ENCODE measurements at places on chromosomes 7 and 10. TPM values are rescaled to one million over a fixed set of nuclear protein-coding genes. Genes with fewer than 3 reads are reported as not detected.

DNA sequence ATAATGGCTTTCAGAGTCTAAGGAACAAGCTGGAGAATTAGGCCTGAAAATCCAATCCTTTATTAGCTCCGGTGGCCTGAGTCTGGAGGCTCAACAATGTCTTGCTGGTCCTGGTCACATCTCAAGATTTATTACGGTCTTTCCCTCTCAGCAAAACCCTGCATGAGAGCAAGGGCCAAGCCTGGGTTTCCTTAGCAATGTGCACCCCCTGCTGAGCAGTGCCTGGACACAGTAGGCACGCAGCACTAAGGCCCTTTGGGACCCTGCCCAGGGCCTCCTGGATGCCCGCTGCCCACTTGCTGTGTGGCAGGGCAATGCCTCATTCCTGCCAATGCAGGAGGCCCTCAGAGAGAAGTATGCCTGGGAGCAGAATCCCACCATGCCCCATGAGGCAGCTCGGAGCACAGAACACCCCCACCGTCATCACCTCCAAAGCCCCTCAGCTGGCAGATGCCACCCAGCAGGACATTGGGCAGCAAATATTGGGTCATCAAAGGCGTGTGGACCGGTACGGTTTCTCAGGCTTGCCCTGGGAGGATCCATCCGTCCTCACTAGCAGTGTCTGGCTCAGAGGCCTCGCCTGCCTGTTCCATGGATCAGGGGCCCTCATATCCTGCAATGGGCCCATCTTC lies 156.4 kb downstream of the OAT start:
- H3K27ac ChIP-seq, result no peak overlapping the region
- H3K36me3 ChIP-seq, result no peaks in the 10 kb centered on the region
- no peaks in the 10 kb centered on the region for H3K4me1 ChIP-seq
- no peak for DNase-seq
- no peak overlapping the region for H3K4me3 ChIP-seq

DNA sequence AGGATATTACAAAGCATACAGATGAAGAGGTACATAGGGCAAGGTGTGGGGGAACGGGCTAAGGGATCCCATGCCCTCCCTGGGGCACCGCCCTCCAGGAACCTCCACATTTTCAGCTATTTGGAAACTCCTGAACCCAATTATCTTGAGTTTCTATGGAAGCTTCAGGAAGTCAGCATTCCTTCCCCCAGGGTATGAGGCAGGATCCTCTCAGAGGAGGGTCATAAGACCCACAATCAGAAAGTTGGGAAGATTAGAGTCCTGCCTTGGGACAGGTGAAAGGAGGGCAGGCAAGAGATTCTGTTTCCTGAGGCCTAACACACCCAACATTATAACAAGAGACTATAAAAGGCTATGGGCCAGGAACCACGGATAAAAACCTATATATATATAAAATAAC lies 98.0 kb downstream of the RALA start:
- H3K4me1 ChIP-seq, result no peaks in the 10 kb centered on the region
- no peak for DNase-seq
- no peak overlapping the region for H3K27ac ChIP-seq
- no peaks in the 10 kb centered on the region for H3K36me3 ChIP-seq

- H3K36me3 ChIP-seq, result no peaks in the 10 kb centered on the region
- no peak overlapping the region for H3K4me3 ChIP-seq
- no peak for DNase-seq
- H3K27ac ChIP-seq, result no peak overlapping the region
These were observed 546.5 kb upstream of the SEMA3D start for GRCh38 chr7:85733169-85733915.

DNA sequence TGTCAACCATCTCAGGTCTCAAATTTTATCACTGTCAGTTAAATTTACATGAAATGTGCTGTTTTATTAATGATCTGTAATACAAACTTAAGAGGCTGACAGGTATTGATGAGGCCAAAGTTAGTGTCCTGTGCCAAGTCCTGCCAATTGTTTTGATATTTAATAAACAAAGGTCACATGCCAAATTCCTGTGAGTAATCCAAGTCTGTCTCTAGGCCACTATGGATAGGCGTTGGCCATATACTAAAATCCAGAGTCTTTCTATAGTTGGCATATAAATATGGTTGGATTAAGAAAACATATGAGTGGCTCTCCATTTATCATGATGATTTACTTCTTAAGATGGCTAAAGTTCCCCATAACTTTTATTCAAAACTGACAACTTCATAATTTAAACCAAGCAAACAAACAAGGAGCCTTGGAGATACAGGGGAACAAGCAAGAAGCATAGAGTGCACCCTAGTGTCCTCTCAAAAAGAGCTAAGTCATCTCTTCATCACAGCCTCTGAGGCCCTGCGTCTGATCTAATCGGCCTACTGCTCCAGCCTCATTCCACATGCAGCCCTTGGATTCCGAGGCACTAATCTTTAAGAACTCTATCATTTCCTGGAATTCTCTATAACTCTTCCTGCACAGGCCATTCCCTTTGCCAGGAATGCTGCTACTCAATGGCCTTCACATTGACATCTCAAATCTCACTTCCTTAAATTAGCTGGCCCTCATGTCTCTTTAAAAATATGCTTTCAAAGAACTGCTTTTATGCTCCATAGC lies 32.7 kb upstream of the NRCAM start:
- H3K4me3 ChIP-seq, result no peak overlapping the region
- no peaks in the 10 kb centered on the region for H3K36me3 ChIP-seq
- peak; percentile 10 for DNase-seq
- H3K4me1 ChIP-seq, result no peaks in the 10 kb centered on the region
- no peaks in the 10 kb centered on the region for H3K27me3 ChIP-seq

The CCL26 gene
- not detected for total RNA-seq

DNA sequence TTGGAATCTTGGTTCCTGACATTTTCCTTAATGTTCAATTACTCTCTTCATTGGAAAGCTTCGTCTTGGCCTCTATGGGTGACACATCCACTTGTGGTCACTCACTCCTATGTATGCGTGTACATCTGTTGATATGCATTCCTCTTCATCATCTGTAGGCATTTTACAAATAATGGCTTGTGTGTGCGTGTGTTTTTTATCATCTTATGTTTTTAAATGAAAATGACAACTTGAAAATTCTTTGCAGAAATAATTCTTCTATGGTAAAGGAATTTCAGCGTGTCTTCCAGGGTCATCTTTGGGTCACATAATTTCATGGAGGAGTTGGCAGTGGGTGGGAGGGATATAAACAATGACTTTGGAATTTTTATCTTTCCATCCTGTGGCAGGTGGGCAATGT lies 925.1 kb downstream of the LRMDA start:
- no peak overlapping the region for H3K4me3 ChIP-seq
- H3K4me1 ChIP-seq, result no peaks in the 10 kb centered on the region
- H3K36me3 ChIP-seq, result no peaks in the 10 kb centered on the region
- no peak overlapping the region for H3K27ac ChIP-seq
- no peaks in the 10 kb centered on the region for H3K27me3 ChIP-seq

DNA sequence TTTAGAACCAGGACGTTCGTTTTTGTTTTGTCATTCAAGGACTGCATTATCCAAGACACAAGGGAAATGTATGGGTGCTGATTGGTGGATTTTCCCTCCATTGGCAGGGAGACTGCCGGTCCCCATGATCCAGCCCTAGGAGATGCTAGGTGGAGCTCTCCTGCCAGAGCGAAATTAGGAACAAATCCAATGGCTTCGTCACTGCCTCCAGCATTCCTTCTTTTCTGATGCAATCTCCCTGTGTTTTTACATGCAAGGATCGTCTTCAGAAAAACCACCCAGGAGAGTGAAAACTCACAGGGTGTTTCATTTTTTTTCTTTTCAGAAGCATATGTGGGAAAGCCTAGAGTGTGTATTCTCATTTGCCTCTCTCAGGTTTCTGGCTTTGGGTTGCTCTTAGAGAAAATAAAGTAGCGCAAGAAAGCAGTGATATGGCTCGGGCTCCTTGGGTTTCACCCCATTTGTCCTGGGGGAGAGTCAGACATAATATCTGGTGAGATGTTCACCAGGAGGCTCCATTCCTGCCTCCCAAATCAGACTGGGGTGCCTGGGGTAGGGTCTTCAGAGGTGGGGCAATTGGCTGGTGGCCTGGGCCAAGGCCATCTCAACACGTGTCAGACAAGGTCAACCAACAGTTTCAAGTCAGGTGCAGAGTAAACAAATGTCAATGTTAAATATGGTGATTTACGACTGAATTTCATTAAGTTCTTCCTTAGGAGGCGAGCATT lies 450.9 kb upstream of the MKI67 start:
- H3K27ac ChIP-seq, result peak overlapping the region; percentile 37
- no peak overlapping the region for H3K4me3 ChIP-seq
- H3K27me3 ChIP-seq, result no peaks in the 10 kb centered on the region

GRCh38 chr10:72981882-72982529 lies 27.4 kb upstream of the PLA2G12B start:
- no peak overlapping the region for H3K4me3 ChIP-seq
- no peak overlapping the region for H3K27ac ChIP-seq
- no peaks in the 10 kb centered on the region for H3K4me1 ChIP-seq
- no peaks in the 10 kb centered on the region for H3K27me3 ChIP-seq

DNA sequence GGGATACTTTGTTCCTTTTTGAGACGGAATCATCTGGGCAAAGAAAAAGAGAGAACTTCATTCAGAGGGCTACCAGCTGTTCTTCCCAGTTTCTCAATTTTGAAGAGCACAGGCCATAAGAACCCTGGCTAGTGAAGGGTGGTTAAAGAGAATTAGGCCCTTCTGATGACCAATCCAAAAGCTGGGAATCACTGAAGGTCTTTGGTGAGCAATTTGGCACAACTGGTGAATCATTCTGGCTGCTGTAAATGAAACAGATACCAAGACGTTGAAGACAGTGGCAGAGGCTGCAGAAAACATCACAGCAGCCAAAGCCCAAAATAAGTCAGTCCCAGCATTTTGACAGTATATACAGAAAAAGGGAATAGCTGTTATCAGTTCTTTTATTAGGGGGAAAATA lies 5.1 kb downstream of the RAPGEF5 start:
- no peak overlapping the region for H3K4me3 ChIP-seq
- peaks cover 4% of the 10 kb centered on the region for H3K4me1 ChIP-seq
- no peaks in the 10 kb centered on the region for H3K36me3 ChIP-seq
- H3K27me3 ChIP-seq, result no peaks in the 10 kb centered on the region
- no peak for DNase-seq

- H3K4me1 ChIP-seq, result no peaks in the 10 kb centered on the region
- H3K27ac ChIP-seq, result no peak overlapping the region
- no peaks in the 10 kb centered on the region for H3K36me3 ChIP-seq
- DNase-seq, result no peak
- no peak overlapping the region for H3K4me3 ChIP-seq
These were observed 115.7 kb downstream of the PDE1C start for GRCh38 chr7:31954500-31954899.

DNA sequence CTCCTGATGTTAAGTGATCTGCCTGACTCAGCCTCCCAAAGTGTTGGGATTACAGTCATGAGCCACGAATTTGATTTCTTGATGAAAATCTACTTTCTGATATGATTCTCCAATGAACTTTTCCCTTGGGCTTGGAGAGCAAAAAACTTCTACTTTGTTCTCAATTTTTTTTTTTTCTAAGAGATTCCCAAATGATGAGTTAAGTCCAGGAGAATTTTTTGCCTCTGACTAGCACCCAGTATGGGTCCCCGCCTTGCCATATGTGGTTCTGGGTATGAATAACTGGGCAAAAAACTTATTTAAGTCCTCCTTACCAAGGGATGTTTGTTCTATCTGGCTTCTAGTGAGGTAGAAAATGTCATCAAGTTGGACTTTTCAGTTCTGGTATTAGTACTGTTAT lies 147.9 kb upstream of the LYZL1 start:
- no peaks in the 10 kb centered on the region for H3K36me3 ChIP-seq
- no peak overlapping the region for H3K4me3 ChIP-seq
- no peak for DNase-seq
- H3K27ac ChIP-seq, result no peak overlapping the region
- H3K4me1 ChIP-seq, result peaks cover 10% of the 10 kb centered on the region

The IRF5 gene
- total RNA-seq, result not detected

DNA sequence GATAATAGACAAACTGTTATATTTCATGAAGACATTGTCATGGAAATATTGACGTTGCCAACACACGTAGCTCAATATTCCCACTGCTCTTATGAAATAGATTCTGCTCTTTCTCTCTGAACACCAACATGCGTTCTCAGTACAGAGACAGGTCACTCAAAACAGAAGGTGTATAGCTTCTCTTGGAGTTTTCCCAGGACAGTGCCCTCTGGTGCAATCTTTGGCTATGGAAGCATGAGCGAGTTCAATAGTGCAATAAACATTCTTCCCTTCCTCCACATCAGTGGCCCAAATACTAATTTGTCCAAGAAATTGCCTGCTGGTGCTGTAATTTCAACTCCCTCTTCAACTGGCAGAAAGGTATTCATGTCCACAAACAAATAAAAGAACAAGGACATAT lies 145.3 kb downstream of the MAGI2 start:
- H3K4me1 ChIP-seq, result no peaks in the 10 kb centered on the region
- H3K36me3 ChIP-seq, result no peaks in the 10 kb centered on the region
- no peak for DNase-seq

The NSMCE4A gene
- 67.2 TPM for total RNA-seq

- H3K4me1 ChIP-seq, result peaks cover 6% of the 10 kb centered on the region
- H3K27ac ChIP-seq, result no peak overlapping the region
- H3K36me3 ChIP-seq, result no peaks in the 10 kb centered on the region
- peak; percentile 58 for DNase-seq
These were observed 49.0 kb upstream of the PODXL start for GRCh38 chr7:131605280-131605878.

The MYH16 gene
- not detected for total RNA-seq

GRCh38 chr10:98587156-98587837 lies 140.6 kb upstream of the HPS1 start:
- no peak for DNase-seq
- no peak overlapping the region for H3K4me3 ChIP-seq
- no peak overlapping the region for H3K27ac ChIP-seq
- H3K27me3 ChIP-seq, result peaks cover 23% of the 10 kb centered on the region

Measured in A673 (cell line).